ENCODE measurements at places on chromosomes 1 and 21. TPM values are rescaled to one million over a fixed set of nuclear protein-coding genes. Genes with fewer than 3 reads are reported as not detected.

- DNase-seq: no peak
Observed at GRCh38 chr1:184359909-184360308, 26.9 kb upstream of the C1orf21 start.

DNA sequence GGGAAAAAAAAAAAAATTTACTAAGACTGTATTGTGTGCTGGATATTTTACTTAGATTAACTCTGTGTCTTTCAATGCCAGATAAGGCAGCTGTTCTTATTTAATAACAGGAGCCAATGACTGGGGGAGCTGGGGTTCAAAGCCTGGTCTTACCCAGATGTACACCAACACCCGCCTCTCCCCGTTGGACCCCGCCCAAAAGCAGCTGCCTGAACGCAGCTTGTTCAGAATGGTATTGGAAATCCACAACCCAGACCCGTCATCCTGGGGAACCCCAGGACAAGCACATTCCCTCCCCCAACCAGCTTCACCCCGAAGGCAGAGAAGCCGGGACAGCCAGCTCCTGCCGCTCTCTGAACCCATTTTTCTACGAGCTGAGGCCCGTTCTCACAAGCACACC is 113.6 kb upstream of the TMPRSS2 start:
- DNase-seq: no peak

GRCh38 chr1:214086945-214087344 is 99.2 kb downstream of the PROX1 start:
- DNase-seq: no peak

The PLEKHA6 gene
- 17.7 TPM for total RNA-seq

All from right cardiac atrium (tissue), 5 donors.